CD4-positive, alpha-beta T cell treated with Interferon gamma for 1 hour (primary cell): ENCODE measurements at places on chromosomes 2 and 18.

- no peak for DNase-seq
These were observed 49.9 kb downstream of the ST8SIA5 start for GRCh38 chr18:46706968-46707367.

- DNase-seq = no peak
These were observed 504.0 kb downstream of the LRRTM4 start for GRCh38 chr2:77018219-77018618.

DNA sequence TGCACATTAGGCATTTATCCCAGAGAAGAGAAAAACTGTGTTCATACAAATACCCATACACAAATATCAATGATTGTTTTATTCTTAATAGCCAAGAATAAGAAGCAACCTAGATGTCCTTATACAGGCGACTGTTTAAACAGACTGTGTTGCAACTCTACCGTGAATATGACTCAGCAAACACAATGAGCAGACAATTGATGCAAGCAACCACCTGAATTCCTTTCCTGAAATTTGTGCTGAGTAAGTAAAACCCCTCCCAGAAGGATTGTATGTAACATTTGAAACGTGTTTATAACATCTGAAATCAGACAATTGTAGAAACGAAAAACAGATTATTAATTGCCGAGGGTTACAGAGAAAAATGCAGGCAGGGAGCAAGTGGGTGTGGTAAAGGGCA lies 621.9 kb upstream of the SOX11 start:
- no peak for DNase-seq

GRCh38 chr2:207313947-207314346 lies 148.2 kb upstream of the KLF7 start:
- no peak for DNase-seq

DNA sequence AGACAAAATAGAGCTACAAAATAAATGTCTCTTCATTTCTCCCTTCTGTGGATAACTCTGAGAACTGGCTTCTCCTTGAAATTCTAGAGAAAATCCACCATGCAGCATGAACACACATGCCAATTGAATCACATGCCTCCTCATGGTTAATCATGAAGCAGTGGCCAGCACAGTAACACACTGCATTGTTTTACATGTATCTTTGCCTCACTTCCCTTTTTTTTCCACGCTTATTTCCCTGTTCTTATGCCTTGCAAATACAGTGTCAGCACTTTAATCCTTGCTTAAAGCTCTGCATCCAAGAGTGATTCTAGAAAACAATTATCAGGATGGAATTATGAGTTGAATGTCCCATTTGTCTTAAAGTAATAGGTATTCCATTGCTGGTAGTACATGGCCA lies 50.3 kb upstream of the ZBTB7C start:
- DNase-seq = no peak

- no peak for DNase-seq
These were observed 558.5 kb downstream of the CPS1 start for GRCh38 chr2:211114826-211115455.
